ENCODE measurements at places on chromosomes 1 and 21.

DNA sequence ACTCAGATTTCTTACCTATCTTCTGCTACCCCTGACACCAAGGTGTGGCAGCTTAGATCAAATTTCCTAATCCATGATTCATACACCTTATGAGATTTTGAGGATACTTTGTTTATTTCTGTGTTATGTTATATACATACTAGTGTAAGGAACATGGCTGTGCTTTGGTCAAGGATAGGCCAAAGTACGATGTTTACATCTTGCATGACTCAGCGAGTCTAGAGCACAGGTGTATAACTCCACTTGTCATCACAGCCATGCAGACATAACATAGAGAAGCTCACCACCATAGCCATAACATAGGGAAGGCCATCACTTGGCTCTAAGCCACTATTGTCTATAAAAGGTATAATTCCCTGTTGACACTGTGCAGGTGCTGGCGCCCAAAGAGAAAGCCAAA is 61.2 kb downstream of the GBP6 start:
- DNase-seq: no peak

DNA sequence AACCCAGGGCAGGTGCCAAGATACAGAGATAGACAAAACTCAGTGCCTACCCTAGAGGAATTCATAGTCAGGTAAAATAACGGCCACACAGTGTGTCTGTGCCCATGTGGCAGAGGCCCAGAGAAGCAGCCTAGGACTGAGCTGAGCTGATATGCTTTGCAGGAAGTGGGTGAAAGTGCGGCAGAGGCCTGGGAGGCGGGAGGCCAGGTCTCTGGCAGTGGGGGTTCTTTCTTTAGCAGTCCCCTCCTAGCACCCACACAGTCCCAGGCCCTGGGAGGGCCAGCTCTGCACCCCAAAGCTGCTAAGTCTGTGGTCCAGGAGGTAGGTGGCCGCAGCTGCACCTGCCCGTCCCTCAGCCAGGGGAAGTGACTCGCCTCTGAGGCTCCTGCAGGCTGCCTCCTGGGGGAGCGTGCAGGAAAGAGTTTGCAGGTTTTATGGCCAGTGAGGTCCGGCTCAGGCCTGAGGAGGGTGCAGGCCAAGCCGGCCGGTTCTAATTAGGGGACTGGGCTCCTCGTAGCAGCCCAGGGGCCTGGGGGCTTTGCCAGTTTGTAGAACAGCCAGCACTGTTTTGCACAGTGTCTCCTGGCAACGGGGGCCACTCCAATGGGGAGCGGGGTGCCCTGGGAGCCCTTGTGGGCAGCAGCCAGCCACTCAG is 107.9 kb downstream of the SPSB1 start:
- DNase-seq: no peak

- no peak for DNase-seq
Measured at GRCh38 chr1:112549590-112549989, 40.8 kb downstream of the WNT2B start.

DNA sequence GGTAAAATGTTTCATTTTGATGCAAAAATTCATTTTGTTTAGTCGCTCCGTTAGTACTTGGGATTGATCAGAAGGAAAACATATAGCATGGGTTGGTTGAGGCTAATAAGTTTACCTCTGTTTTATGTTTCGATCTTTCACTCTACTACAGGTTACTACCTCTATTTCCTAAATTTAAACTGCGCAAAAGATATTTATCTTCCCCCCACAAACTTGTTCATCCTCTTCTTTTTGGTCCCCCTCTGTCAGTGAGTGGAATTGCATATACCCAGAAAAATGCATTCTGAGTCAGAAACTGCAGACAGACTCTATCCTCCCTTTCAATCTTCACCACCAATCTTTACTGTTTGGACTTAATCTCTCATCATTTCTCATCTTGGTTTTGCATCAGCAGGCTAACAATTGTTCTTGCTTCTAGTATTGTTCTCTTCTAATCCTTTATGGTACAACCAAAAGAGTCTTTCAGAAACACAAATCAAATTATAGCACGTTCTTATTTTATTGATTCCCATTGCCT is 316.0 kb upstream of the ADGRL4 start:
- DNase-seq: peak; percentile 73

DNA sequence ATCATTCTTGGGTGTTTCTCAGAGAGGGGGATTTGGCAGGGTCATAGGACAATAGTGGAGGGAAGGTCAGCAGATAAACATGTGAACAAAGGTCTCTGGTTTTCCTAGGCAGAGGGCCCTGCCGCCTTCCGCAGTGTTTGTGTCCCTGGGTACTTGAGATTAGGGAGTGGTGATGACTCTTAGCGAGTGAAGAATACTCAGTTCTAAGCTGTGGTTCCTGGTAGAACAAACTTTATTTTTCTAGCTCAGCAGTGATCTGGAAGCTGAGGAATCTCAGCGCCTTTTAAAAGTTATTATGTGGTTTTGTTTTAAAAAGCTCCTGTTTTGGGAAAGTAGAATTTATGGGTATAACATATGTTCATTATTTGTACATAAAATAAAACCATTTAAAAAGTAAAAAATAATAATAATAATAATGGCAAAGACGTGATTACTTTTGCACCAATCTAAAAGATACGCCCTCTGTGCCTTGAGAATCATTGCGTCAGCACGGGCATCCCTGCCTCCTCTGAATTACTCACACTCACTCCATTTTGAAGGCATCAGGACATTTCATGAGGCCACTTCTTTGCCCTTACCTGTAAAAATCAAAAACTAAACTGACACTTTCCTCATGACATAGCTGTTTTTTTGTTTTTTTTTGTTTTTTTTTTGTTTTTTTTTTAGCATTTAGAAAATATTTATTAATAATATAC is 29.7 kb upstream of the TNFRSF1B start:
- peak; percentile 25 for DNase-seq

- peak; percentile 30 for DNase-seq
Measured at GRCh38 chr1:91913018-91913417, 27.1 kb upstream of the TGFBR3 start.

- DNase-seq: no peak
Measured at GRCh38 chr21:27550287-27550686, 583.4 kb upstream of the ADAMTS5 start.

- DNase-seq: peak; percentile 74
Measured at GRCh38 chr1:41573785-41574713, 89.6 kb upstream of the EDN2 start.

- no peak for DNase-seq
Measured at GRCh38 chr1:224113005-224113404, 906 bp upstream of the FBXO28 start.

- no peak for DNase-seq
Measured at GRCh38 chr1:10814976-10815857, 18.8 kb upstream of the CASZ1 start.

DNA sequence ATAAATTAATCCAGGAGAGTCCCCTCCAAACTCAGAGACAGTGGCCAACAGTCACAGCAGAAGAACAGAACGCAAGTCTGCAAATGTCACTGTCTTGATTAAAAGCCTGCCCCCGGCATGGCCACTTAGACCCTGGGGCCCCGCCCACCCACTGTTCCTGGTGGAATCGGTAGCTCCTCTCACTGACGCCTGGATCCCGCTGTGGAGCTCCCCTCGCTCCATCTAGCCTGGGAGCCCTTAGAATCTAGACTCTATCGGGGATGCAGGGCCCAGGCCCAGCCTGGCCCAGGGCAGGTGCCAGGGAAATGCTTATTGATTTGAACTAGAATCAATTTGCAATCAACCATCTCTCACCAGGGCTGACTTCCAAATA is 21.4 kb upstream of the PLEKHG5 start:
- no peak for DNase-seq

DNA sequence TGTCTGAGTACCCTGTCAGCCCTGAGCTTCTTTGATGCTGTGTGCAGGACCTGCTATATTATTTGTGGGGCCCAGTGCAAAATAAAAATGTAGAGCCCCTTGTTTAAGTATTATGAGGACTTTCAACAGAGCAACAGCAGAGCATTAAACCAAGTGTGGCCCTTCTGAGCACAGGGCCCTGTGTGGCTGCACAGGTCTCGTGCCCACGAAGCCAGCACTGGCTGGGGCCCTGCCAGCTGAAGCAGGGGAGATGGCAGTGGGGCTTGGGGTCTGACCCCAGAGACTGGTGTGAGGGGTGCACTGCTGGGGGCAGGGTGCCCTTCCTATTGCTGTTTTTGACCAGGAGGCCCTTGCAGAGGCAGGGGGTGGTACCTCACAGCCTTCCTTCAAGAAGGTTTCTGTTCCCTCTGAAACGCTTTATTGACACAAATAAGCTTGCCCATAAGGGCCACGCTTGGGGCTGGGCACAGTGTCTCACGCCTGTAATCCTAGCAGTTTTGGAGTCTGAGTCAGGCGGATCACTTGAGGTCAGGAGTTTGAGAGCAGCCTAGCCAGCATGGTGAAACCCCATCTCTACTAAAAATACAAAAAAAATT is 2.2 kb upstream of the SEMA4A start:
- DNase-seq: peak; percentile 73

- DNase-seq: peak; percentile 11
Measured at GRCh38 chr1:211420389-211420788, 71.6 kb downstream of the RD3 start.

- no peak for DNase-seq
Measured at GRCh38 chr1:39672551-39672947, 642 bp upstream of the NT5C1A start.

GRCh38 chr1:159737238-159737916 is 23.0 kb upstream of the CRP start:
- DNase-seq: no peak

- DNase-seq: no peak
Measured at GRCh38 chr21:45332415-45332814, 44.7 kb upstream of the POFUT2 start.

DNA sequence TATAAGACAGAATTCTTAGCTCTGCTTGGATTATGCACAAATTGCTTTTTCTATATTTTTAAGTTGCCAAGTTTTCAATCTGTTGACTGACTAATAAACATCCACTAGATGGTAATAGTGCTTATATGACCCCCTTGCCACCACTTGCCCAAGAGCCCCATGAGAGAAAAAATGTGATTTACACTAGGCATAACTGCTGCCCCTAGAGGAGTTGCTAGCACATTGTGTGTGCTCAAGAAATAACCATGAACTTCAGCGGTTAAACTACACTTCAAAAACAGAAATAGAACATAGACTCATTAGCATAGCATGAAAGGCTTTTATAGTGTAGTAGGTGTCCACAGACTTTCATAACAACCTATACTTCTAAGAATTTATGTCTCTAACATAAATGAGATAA is 61.4 kb downstream of the BRINP3 start:
- DNase-seq: peak; percentile 7

DNA sequence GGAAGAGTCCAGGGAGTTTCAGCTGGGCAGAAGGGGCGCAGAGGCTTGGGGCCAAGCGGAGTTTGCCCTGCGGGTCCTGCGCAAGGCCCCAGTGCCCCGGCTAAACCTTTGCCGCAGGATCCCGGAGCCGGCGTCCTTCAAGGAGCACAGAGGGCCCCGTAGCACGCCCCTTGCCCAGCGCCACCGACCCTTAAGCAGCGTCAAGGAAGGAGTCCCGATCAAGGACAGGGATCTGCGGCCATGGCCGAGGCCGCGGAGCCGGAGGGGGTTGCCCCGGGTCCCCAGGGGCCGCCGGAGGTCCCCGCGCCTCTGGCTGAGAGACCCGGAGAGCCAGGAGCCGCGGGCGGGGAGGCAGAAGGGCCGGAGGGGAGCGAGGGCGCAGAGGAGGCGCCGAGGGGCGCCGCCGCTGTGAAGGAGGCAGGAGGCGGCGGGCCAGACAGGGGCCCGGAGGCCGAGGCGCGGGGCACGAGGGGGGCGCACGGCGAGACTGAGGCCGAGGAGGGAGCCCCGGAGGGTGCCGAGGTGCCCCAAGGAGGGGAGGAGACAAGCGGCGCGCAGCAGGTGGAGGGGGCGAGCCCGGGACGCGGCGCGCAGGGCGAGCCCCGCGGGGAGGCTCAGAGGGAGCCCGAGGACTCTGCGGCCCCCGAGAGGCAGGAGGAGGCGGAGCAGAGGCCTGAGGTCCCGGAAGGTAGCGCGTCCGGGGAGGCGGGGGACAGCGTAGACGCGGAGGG is 520 bp downstream of the CLIC6 start:
- DNase-seq: no peak

- DNase-seq: no peak
Measured at GRCh38 chr1:160839746-160840145, 22.9 kb downstream of the CD244 start.

DNA sequence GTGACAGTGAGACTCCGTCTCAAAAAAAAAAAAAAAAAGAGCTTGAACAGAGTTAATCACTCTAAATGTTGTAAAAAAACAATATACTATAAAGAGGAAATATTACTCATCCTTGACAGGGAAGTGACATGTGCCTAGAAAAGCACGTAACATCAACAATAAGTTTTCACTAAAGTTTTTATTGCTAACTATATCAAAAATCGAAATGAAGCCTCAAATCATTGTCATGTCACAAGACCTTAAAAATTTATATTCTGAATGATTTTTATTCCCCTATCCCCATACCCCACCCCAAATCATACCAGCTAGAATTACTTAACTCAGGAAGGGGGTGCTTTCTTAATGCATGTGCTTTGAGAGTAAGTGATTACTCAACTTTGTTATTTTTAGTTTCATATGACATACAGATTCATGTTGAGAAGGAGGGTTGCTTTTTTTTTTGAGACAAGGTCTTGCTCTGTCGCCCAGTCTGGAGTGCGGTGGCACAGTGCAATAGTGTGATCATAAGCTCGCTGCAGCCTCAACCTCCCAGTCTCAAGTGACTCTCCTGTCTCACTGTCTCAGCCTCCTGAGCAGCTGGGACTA is 53.6 kb upstream of the MUTYH start:
- no peak for DNase-seq
